Stimulated activated CD8-positive, alpha-beta memory T cell treated with anti-CD3 and anti-CD28 coated beads, Interleukin-7, amount 100 ng/mL, for 24 hours (primary cell): ENCODE measurements at places on chromosomes 5 and 9.

GRCh38 chr5:59732301-59732700 is 161.2 kb downstream of the PDE4D start:
- no peak for DNase-seq

GRCh38 chr9:129037767-129038098 is 1.3 kb downstream of the MIGA2 start:
- DNase-seq: no peak

- no peak for DNase-seq
Measured at GRCh38 chr9:68749135-68749534, 44.1 kb downstream of the PIP5K1B start.

DNA sequence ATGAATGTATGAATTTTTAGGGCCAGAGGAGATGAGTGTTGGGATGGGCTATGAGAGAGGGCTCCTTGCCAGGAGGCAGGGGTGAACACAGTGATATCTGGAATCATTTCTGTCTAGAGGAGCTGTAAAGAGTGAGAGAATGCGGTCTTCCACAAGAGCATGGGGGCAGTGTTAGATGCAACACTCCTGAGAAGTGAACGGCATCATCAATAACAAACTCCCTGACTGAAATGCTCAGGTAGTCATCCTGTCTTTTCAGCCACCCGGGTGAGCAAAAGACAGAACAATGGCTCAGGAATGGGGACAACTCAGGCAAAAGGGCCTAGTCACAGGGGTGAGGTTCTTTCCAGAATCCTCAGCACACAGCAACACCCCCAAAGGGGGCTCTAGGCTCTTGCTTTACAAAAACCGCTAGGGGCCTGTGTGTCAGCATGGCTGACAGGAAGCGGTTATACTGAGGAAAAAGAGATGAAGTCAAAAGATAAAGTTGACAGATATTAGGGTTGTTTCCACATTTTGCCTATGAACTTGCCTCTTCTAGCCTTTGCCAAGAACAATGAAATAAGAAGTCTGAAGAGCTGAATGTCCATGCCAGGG is 104.6 kb upstream of the LRRTM2 start:
- DNase-seq: no peak

DNA sequence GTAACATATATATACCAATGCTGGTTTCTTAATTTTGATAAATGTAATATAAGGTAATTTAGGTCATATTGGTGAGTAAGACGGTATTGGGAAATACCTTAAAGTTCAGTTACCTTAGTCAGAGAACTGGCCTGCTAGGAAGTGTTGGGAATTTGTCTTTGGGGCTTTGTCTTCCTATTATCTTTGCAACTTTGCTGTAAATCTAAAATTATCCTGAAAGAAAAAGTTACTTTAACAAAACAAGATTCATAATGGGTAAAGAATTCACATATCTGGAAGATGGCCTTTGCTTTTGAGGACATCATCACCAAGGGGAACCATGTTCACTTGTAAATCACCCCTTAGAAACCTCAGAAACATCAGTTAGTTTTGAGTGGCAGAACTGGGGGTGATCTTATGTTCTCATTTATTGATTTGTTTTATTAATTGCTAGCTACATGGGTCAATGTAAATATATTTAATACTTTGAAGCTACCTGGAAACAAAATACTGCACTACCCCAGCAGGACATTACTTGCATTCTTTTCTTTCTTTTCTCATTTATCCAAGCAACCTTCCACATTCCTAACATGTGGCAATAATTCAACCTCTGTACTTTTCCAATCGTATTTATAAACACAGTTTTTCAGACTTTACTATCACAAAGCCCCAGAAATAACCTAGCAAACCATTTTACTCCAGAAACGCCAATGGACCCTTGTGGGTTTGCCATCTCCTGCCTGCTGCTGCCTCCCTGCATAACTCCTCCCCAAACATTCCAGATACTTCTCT is 41.4 kb downstream of the GLIS3 start:
- no peak for DNase-seq

DNA sequence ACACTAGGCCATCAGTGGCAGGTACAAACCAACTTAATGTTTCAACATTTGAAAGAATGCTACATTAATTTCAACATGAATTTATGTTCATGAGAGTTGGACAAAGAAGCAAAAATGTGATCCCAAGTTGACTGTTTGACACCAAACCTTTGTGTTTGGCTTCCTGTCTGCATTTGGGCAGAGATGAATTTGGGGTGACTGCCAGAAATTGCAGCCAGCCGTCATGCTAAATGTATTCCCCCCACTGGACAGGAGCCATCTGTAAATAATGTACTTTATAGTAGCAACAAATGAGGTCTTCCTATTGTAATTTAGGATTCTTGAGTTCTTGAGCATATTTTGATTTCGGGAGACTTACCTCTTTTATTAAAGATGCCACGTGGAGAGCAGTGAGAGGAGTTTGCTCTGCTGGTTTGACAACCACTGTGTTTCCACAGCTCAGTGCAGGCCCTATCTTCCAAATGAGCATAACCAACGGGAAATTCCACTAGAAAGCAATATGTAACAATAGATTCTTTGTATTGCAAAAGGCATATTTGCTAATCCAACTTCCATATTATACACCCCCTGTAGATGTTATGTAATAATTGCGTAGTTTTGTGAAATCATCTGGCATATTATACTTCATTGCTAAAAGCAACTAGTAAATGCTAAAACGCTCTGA is 27.6 kb downstream of the ALDH1A1 start:
- DNase-seq: no peak
